ENCODE measurements at places on chromosomes 1 and 21.

DNA sequence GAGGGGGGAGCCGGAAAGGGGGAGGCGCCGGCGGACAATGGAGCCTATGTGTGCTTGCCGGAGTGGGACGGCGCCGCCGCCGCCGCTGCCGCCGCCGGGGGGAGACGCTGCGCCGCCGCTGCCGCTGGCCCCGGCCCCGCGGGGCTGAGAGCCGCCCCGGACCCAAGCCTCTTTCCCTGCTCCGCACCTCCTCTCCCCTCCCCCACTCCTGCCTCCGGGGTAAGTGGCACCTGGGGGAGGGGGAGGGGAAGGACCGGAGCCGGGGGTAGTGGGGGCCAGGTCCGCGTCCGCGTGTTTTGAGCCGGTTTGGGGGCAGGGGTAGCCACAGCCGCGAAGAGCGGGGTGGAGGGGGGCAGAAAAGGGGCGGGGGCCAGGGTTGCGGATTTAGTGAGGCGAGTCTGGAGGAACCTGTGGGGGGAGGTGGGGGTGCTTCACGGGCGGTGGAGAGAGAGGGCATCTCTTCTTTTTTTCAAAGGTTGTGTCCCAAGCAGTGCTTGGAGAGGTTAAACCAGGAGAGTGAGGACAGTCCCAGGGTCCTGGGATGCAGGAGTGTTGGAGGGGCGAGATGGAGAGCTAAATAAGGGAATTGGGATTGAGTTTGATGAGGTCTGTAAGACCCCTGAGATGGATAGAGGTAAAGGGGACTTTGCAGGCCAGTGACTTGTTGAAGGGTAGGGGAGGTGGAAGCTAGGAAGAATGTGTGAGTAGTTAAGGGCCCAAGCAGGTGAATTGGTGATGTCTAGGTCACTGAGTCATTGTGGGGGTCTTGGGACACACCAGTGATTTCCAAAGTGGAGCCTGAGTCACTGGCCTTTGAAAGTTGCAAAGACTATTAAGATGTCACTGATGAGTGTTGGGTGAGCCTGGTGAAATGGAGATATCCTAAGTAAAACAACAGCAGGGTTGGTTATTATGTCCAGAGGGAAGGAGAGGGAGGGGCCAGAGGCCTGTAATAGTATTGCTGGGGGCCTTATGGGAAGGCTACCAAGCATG lies 59.1 kb downstream of the BCL9 start:
- no peak for DNase-seq

DNA sequence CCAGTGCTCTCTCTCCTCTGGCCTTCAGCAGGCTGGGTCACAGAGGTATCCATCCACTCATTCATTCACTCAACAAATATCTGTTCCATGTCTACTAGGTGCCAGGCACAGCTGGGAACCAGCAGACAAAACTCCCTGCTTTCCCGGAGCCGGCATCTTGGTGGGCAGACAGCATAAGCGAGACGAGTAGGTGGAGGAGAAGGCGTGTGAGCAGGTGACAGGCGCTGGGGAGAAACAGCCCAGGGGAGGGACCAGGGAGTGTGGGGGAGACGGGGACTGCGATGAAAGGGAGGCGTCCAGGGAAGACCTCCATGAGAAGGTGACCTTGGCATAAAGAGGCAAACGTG lies 11.0 kb upstream of the KCNAB2 start:
- no peak for DNase-seq

DNA sequence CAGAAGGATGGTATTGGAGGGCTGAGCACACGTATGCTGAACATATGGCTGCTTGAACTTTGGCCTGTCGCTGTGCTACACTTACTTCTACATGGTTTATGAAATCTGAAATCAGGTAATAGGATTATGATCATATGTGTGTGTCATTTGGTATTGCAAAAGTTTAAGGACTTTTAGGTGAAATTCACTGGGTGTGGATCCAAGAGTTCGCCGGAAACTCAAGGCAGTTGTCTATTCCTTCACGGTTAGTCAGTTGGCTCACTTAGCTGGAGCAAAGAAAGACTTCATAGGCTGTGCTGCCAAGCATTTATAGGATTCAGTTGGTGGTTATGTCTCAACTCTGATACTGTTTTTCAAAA lies 927 bp downstream of the UAP1 start:
- DNase-seq = no peak

DNA sequence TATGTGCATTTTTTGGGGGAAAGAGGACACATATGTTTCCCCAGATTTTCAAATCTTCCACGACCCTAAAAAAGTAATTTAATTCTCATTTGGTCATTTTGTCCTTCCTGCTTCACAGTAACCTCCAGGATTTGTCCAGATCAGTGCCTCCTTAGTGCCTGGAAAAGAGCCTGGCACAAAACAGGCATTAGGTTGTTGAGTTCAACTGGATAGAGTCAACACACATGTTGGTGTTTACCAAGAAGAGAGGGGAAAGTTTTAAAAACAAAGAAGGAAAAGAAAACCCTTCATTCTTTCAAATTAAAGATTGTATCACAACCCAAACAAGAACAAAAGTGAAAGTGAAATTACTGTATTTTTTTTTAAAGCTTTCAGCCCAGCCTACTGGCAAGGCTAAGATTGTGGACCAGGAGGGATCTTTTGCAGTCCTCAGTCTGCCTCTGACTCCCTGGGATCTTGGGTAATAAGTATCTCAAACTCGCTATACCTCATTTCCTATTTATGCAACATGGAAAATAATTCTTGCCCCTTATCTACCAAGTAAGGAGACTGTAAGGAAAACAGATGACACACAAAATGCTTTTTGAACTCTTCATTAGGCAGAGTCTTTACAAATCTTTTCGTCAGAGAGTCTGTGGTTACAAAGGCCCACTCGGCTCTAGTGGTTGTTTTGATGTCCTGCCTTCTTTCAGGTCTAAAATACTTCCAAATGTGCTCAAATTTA lies 57.8 kb downstream of the ZNF281 start:
- no peak for DNase-seq

DNA sequence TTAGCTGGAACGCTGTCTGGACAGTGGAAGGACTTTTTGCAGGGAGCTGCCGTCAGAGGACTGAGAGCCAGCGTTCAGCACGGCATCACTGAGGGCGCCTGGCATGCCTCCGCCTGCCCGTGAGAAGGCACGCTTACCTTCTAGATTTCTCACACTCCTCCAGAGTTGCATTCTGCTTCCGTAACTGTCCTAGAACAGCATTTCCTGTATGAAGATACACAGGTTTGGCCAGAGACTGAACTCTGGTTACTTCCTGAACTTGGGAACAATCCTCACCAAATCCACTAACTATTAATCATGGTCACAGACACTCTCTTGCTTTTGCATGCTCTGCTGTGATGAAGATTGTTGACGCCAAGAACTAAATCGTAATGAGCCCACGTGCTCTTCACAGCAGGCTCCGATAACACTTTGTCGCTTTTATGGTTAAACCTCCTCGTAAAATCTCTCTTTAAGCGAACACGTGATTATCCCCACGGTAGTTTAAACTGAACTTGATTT lies 93.5 kb downstream of the KIF26B start:
- DNase-seq = no peak

GRCh38 chr1:17539477-17540254 lies at the start of gene ARHGEF10L:
TSS of gene ARHGEF10L (plus strand) at chr1:17539698. CDS start at chr1:17580596, 40,898 bp downstream.
- DNase-seq = no peak

GRCh38 chr1:203117611-203118575 lies 9.6 kb upstream of the ADORA1 start:
- peak; percentile 63 for DNase-seq

DNA sequence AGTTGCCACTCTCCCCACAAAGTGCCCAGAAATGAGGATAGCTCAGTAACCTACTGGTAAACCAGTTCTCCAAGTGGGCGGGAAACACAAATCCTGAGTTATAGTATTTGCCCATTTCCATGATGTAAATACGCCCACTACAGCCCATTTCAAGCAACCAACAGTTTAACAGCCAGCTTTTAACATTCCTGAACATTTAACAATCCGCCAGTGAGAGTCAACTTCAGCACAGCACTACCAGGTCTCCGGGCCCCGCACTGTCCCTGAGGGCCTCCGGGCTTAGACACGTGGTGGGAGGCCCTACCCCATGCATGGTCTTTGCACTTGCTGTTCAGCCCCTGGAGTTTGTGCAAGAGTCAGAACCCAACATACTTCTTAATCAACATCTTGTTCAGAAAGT lies 132.0 kb upstream of the CTTNBP2NL start:
- no peak for DNase-seq
